Midbrain (tissue), 1 donor: ENCODE measurements at places on chromosomes 2 and 18.

- no peak for DNase-seq
Observed at GRCh38 chr18:42548493-42548892, 567.0 kb downstream of the RIT2 start.

GRCh38 chr2:113818382-113818951 lies 62.0 kb upstream of the SLC35F5 start:
- no peak for DNase-seq

DNA sequence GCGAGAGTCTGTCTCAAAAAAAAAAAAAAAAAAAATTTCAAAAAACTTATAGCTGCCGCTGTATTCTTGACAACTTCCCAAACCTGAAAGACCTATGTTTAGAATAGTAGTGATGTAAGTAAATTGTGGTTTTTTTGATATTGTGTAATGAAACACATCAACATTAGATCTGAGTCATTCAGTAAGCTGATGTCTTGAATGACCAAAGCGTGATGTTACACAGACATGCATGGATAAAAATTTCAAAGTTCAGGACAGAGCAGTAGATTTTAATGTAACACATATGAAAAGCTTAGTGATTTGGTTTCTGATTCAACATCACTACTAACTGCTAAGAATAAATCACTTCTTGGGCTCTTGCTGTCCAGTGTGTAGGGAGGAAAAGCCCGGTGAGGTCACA lies 69.3 kb upstream of the MEX3C start:
- DNase-seq, result no peak

GRCh38 chr2:51829477-51829876 lies 797.5 kb upstream of the NRXN1 start:
- DNase-seq, result no peak

DNA sequence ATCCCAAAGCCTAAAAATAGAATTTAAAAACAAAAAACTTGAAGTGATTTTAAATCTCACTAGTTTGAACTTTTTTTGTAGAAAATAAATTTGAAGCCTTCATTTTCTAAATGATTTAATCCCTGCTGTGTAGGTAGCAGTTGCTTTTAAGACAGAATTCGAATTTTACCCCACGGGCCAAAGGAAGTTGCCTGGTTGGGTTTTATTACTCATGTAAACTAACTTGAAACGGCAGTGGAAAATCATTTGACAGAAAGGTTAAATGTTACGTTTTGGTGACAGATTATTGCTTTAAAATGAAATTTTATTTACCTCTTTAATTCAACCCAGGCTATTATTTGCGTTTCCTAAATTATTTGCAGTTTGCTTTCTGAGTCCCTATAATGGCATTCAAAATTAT lies 2.0 kb downstream of the MAPRE2 start:
- DNase-seq, result no peak

DNA sequence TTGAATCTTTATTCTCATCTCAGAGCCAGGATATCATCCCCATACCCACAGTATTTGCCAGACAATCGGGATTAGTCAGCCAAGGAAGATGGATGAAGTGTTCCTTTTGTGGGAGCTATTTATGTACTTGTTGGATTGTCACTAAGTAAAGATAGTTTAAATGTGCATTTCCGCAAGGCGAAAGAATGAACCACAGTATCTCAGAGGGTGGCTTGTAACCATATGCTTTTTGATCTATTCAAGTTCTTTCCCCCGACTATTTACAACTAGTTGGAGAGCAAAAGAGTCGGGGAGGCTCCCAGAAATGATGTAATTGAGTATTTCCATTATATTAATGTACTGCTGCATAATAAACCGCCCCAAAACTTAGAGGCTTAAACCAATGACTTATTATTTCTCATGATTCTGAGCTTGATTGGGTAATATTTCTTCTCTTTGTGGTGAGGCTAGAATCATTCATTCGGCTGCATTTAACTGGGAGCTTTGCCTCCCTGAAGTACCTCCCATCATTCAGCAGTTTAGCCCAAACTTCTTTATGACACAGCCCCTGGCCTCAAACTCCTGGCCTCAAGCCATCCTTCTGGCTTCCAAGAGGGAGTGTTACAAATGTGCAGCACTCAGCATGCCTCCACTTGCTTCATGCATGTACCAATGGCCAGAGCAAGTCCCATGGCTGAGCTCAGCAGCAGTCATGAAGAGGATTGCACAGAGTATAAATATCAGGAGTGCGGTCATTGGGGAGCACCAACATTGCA lies 423.7 kb downstream of the METTL4 start:
- no peak for DNase-seq
